ENCODE measurements at places on chromosomes 6 and 20.

GRCh38 chr6:78909391-78909790 is 42.0 kb downstream of the IRAK1BP1 start:
- DNase-seq, result no peak

- DNase-seq, result no peak
Observed at GRCh38 chr6:87682310-87682709, 19.7 kb downstream of the AKIRIN2 start.

DNA sequence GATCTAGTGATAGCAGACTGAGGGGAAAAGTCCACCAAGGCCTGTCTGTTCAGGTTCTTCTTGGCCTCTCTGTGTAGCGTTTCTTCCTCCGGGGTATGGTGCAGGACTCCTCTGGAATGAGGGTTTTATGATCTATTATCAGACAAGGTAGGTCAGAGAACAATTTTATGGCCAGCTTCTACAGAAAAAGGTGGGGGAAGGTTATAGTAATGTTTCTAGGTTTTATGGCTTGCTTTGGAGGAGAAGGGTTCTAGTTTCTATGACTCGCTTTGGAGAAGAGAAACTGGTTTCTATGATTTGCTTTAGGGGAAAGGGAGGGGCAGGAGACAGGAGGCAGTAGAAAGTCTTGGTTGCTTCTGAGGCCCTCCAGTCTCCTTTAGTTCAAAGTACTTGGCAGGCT is 144.8 kb upstream of the LAMA2 start:
- DNase-seq, result no peak

- no peak for DNase-seq
Observed at GRCh38 chr20:51531712-51532456, 10.6 kb downstream of the NFATC2 start.

- DNase-seq, result no peak
Observed at GRCh38 chr6:22526736-22527135, 42.6 kb upstream of the HDGFL1 start.

DNA sequence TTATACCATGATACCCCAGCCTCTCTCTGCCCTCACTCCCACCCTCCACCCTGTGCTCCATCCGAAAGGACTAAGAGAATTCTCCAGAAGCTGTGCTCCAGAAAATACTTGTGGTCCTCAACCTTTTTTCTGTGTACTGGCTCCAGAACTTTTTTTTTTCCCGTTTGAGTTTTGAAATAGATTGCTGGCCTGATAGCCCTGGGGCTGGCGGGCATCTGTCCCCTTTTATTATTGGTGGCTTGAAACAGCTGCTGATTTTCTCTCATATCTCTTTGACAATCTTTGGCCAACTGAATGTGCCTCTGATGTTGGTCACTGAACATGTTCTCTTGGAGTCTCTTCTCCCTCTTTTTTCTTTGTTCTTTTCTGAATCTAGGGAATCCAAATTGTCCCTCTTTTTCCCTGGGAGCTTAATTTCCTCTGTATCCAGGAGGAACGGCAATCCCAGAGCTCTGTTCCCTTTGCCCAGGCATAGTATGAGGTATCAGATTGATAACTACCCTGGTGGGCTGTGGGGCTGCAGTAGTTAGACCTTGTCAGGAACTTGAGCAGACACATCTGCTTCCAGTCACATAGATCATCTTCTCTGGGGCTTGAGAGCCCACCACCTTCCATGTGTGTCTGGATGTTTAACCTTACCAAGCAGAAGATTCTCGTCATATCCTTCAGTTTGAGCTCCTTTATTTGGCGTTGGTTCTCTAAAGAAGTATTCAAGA is 1.6 kb downstream of the PPARD start:
- no peak for DNase-seq

- DNase-seq, result no peak
Observed at GRCh38 chr6:132893772-132894490, 79.6 kb downstream of the RPS12 start.

DNA sequence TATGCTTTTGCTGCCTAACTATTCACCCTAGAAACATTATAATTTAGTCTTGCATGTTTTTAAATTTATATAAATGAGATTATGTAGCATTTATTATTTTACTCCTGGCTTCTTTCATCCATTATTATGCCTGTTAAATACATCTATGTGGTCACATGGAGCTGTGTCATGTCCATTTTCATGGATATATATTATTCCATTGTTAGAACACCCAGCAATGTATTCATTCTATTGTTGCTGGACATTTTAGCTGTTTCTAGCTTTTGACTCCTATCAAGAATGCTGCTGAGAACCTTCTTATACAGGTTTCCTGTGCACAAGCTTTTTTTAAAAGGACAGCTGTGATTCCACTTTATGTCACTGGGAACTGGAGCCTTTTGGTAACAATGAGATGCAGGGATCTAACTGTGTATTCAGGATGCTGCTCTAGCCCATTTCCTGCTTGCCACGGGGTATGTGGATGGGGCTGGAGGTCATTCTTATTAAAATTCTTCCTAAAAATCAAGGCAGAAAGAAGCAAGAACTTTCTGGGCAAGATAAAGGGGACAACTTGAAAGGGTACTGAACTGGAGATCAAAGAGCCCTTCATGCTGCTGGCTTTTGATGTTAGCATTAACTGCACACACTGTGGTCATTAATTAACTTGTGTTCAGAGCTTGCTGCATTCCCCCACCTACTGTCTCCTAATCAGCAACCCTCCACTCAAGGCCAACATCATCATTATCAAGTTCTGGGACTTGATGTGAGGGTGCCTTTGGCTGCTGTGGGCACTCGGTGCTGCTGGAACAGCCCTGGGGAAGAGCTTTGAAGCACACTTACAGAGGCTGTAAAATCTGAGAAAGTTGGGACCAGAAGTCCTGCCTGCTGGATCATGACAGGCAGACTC is 96.6 kb upstream of the AKIRIN2 start:
- no peak for DNase-seq
